ENCODE measurements at places on chromosomes 5 and 9.

- DNase-seq = no peak
Observed at GRCh38 chr5:154896562-154897165, 38.2 kb downstream of the CNOT8 start.

DNA sequence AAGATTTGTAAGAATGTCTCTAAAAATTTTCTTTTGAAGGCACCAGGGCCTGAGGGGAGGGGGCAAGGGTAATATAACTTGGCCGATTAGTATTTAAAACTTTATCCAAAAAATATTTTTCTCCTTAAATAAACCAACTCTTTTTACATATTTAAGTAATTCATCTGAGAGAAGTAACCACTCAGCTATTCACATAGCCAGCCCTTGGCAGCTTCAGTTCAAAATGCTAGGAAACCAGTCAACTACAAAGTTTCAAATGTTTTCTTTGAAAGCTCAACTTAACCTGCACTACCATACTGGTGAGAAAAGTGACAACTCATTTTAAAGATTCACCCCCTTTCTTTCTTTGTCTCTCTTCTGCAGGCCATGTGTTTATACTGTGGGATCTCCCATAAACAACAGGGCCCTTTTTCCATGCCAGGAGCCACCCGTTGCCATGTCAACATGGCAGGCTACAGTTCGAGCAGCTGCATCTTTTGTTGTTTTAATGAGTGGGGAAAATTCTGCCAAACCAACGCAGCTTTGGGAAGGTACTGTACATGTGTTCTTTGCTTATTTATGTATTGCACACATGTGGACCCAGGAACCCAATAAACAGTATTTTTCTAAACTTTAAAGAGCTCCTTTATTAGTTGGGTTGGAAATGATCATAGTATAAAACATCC, 46.3 kb downstream of the AOPEP start:
- peak; percentile 32 for DNase-seq

DNA sequence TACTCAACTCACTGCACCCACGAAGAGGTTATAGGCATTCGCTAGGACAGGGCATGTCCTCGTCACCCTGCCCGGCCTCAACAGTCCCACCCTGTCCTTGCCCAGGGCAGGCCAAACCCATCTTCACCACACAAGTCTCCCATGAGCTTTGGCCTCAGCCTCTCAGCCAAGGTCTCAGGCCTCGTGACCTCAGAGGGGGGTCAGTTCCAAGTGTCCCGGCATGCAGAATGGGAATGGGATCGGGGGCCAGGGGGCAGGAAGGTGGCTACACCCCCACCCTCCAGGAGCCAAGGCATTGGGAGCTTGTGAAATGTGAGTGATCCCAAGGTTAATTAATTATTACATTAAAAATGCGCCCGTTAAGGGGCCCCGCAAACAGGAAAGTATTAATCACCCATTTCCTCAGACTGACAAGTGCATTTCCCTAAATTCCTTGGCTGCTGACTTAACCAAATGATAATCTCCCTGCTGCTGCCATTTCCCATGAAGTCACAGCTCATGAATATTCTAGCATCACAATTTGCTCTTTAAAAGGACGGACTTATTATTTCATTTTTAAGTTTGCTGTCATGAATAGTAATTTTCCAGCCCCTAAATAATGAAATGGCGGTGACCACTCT, 8.0 kb upstream of the UBAC1 start:
- DNase-seq = peak; percentile 15

DNA sequence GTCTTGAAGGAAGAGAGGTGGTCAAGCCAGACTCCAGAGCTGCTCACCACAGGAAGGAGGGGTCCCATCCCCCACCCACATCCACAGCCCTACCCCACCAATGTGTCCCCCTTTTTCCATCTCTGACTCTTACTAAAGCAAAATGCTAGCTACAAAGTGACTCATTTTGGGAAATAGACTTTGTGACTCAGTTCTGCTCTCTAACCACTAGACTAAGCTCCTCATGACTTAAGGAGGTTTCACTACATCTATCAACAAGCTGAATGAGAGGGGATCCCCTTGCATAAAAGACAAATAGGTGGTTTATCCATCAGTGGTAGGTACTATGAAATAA, 35.1 kb upstream of the ADRB2 start:
- DNase-seq = peak; percentile 59

DNA sequence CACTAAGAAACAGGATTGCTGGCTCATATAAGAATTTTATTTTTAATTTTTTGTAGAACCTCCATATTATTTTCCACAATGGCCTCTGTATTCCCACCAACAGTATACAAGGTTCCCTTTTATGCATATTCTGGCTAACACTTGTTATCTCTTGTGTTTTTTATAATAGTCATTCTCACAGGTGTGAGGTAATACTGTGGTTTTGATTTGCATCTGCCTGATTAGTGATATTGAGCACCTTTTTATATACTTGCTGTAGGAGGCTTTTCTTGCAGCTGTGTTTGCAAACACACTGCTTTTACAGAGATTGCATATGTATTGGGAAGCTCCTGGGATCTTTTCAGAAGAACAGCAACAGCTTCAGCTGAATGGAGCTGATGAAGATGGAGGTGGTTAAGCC, 164.8 kb downstream of the DEPDC1B start:
- DNase-seq = no peak

DNA sequence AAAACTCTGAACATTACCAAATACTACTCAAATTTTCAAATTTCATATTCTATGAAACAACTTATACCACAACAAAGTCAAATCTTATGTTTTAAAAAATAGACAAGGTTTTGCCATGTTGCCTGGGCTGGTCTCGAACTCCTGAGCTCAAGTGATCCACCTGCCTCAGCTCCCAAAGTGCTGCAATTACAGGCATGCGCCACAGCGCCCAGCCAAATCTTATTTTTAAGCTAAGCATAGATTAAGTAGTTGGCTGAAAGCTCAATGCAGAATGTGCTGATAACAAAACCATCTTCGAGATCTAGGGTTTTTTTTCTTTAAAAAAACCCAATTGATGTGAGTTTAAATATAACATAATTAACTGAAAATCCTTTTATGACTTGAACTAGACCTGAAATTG, 6.4 kb downstream of the LMBRD2 start:
- DNase-seq = no peak

DNA sequence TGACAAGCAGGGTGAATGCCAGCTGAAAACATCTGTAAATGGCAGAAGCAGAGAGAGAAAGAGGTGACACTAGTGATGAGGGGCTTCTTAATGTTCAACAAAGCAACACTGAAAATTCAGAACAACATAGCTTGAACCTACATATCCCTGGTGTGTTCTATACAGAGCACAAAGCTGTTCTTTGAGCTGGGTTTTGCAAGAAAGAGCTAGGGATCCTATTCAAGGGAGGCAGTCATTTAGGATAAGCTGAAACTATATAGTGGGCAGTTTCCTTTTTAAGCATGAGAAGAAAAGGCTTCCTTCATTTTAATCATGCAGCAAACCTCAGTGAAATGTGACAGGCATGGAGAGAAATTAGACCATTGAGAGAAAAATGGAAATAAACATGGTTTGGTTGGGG, 45.6 kb upstream of the RAI14 start:
- no peak for DNase-seq

- no peak for DNase-seq
Observed at GRCh38 chr5:111301264-111301663, 77.1 kb downstream of the CAMK4 start.

GRCh38 chr9:83385317-83385716, 152.9 kb downstream of the FRMD3 start:
- DNase-seq = peak; percentile 1

DNA sequence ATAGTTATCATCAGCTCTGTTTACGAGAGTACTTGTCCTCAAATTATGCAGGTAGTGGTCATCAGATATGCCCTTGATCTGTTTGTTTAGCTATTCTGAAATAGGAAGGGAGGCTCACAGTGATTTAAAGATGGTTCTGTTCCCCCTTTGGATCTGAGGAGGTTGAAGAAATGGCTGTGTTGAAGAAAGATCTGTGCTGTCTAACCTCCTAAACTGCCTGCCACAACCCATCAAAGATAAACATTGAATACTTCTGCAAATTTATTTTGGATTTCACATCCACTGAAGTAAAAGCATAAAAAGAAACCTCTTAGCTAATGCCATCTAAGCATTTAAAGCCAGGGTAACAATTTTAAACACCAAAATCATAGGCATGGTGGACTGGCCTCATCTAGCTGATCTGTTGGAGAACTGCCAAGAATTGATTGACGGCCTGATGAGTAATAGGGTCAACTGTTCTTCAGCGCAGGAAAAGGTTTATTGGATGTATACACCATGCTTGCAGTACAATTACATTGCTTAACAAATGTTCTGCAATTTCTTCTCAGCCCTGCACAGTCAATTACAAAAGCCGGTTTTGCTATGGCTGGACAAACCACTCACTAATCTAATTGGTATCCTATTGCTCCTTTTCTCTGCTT, 97.6 kb downstream of the SEMA6A start:
- peak; percentile 70 for DNase-seq

- DNase-seq = peak; percentile 88
Observed at GRCh38 chr5:33371660-33372059, 69.1 kb upstream of the TARS1 start.

- no peak for DNase-seq
Observed at GRCh38 chr9:133604214-133604613, 5.0 kb downstream of the FAM163B start.

DNA sequence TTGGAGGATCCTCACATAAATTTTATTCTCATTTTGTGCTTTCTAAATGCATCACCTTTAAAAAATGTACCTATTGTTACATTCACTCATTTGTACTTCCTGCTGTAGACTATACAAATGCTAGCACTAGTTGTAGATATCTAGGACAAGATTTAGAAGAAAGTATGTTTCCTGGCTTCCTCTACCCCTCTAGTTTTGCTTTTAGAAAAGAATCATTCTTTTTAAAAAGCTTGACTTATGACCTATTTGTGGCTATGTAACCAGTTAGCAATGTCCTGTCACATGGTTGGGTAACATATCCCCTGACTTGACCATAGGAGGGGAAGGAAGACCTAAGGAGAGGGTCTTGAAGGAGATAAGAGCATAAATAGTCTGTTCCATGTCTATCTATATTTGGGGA, 13.3 kb downstream of the CAMK4 start:
- DNase-seq = peak; percentile 28

- no peak for DNase-seq
Observed at GRCh38 chr5:137843676-137844299, 23.9 kb upstream of the MYOT start.

GRCh38 chr9:131037335-131038255, 28.6 kb downstream of the LAMC3 start:
- no peak for DNase-seq

DNA sequence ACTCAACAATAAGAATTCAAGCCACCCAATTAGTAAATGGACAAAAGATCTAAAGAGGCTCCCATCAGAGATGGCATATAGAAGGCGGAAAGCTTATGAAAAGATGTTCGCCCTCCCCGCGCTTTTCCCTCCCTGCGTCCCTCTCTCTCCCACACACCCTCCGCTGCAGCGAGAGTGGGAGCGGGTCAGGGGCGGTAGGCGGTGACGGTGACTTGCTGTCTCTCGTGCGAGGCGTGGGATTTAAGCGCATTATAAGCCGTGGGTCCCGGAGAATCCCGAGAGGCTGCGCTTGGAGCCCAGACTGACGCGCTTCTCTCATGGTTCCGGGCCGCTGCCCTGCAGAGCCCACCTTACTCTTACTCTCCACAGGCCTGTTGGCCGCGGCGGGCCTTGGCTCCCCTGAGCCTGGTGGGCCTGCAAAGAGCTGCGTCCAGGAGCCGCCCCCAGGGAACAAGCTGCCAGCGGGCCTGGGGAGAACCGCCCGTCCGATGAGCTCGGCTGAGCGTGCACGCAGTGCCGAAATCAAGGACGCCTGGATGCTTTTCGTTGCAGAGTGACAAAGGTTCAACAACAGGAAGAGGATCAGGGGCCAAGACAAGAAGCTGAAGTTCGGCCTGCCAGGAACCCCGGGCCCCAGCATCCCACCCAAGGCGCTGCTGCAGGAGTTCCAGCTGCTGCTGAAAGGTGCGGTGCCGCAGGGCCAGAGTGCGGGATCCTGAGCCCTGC, 42.6 kb upstream of the BICD2 start:
- DNase-seq = no peak

GRCh38 chr5:14591548-14591947, 10.0 kb downstream of the OTULINL start:
- DNase-seq = no peak

DNA sequence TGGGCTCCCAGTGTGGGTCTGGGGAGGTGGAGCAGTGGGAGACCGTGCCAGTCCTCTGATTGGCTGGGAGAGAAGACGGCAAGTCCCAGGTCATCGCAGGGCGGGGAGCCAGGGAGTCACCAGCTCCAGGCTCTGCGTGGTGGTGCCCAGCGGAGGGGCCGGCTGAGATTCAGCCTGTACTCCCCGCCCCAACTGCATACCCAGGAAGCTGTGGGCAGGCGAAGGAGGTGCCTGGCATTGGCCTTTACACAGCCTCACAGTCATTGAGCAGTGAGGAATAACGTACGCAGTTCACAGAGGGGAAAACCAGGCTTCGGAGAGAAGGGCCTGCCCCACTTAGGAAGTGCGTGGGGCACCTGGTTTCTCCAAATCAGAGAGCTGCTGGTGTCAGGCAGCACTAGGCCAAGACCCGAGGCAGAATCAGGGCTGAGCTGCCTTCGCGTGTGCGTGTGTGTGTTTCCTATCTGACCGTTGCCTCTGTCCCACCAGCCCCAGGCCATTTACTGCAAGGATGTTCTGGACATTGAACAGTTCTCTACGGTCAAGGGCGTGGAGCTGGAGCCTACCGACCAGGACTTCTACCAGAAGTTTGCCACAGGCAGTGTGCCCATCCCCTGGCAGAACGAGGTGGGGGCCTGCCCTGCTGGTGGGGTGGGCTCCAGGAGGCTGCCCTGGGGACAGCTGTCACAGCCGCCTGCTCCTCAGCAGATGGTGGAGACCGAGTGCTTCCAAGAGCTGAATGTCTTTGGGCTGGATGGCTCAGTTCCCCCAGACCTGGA, 6.2 kb upstream of the PRR7 start:
- DNase-seq = no peak

DNA sequence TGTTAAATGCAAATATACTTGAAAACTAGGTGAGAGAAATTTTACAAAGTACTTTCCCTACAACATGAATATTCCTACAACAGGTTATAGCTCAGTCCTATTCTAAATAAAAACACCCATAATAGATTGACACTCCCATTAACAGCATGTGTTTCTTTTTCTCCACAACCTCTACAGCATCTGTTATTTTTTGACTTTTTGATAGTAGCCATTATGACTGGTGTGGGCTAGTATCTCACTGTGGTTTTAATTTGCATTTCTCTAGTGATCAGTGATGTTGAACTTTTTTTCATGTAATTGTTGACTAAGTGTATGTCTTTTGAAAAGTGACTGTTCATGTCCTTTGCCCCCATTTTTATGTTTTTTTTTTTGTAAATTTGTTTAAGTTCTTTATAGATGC, 1506.1 kb upstream of the CDH9 start:
- DNase-seq = no peak
